Lung (tissue), 17 donors: ENCODE measurements at places on chromosomes 11 and 22. TPM values are rescaled to one million over a fixed set of nuclear protein-coding genes. Genes with fewer than 3 reads are reported as not detected.

GRCh38 chr11:65355013-65355775 is 643 bp downstream of the TIGD3 start:
- DNase-seq, result no peak

DNA sequence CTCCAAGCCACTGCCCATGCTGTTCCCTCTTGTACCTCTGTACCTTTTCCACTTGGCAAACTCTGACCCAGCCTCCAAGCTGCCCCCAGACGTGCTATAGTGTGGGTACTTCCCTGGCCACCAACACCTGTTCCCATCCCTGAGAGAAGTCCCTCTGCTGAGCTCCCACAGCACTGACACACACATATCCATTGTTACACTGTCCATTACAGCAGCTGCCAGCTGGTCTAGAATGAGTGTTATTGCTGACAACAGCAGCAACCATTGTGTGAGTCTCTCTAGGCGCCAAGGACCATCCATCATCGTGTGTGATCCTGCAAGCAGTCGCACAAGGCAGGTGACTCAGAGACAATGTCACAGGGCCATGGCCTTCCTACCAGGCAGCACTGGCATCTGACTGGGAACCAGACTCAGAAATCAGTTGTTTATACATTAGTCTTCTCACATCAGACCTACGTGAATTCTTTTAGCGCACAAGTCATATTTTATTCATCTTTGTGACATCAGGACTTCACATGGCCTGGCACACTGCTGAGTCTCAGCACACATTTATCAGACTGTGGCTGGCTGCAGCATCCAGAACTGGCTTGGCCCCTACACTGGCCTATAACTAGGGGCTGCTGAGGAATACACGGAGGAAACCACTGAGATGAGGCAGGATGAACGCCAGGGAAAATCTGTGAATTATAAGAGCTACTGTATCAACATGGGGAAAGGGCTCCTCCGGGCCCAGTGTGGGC is 56.4 kb downstream of the SGSM3 start:
- DNase-seq, result peak; percentile 53

DNA sequence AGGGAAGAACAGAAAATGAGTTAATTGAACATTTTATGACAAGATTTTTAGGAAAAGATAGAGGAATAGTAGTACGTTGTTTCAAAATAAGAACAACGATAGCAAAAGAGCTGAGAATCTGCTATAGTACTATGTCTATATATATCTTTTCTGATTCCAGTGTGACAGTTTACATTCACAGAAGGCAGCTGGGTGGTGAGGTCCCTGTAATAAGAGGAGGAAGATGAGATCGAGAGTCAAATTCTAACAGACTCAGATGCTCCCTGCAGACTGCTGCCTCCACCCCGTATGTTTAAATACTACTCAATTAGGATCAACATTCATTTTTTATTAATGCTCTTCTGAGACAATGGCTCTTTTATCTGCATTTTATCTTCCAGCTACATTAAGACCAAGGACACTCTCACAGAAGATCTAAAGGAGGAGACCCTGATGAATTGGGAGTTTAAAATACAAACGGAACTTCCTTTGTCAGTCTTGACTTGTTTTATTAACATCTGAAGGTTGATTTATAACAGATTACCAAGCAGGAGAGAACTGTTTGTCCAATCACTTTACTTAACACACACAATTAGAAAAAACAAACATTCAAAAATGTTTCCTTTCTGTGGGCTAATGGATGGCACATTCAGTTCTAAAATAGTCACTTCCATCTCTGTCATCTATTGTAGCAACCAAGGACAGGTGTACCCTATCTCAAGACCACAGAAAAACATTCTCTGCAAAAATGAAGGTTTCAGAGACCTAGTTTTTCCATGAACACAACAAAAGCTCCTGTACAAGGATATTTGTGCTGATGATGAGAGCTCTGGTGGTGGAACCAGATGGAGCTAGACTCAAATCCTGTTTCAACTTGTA is 240.2 kb downstream of the CADM1 start:
- DNase-seq, result no peak

Gene CRYBB3
- total RNA-seq, result not detected

Gene METTL15
- 36.3 TPM for total RNA-seq
